Inflammatory macrophage (primary cell): ENCODE measurements at places on chromosomes 1 and 21.
A peak's percentile ranks its signal among the peaks of the same experiment; 100 is the strongest.

DNA sequence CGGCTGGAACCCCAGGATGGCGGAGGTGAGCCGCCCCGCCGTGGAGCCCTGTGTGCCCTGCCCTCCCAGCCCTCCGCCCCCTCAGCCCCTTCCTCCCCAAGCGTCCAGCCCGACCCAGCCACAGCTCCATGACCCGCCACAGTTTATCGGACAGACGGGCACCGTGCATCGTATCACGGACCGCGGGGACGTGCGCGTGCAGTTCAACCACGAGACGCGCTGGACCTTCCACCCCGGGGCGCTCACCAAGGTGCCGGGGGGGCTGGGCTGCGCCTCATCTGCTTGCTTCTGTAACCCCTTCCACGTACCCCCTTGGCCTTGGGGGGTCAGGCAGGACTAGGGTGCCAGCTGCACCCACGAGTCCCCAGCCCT, 6.6 kb upstream of the MMP23B start:
- DNase-seq: no peak

DNA sequence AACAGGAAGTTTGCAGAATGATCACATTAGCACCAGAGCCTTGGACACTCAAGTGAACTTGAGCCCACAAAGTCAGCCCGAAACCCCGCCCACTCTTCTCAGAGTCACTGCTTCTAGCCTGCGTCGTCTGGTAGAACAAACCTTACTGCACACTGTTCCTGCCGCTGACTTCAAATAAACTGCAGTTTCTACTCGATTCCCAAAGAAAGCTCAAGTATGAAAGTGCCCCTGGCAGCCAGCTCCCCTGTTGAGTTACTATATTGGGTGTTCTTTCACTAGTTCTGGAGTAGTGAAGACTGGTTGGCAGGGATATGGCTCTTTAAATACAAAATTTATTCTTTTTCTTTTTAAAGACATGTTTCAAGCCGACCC, 164.7 kb downstream of the GALNT2 start:
- DNase-seq: peak; percentile 58

- peak; percentile 8 for DNase-seq
Measured at GRCh38 chr1:230573658-230574057, 68.6 kb upstream of the COG2 start.

- peak; percentile 81 for DNase-seq
Measured at GRCh38 chr1:16442265-16442664, 1.7 kb downstream of the NECAP2 start.

DNA sequence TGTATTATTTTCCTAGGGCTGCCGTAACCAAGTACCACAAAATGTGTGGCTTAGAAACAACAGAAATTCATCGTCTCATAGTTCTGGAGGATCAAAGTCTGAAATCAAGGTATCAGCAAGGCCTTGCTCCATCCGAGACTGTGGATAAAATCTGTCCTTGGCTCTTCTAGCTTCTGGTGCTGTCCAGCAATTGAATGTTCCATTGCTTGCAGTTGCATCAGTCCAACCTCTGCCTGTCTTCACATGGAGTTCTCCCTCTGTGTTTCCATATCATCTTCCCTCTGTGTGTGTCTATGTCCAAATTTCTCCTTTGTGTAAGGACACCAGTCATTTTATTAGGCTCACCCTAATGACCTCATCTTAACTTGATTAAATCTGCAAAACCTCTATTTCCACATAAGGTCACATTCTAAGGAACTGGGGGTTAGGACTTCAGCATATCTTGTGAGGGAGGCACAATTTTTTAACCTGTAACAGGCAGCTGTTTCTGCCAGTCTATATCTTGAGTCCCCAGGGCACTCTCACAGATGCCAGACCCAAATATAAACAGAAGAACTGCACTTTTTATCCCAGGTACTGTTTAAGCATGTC, 84.2 kb downstream of the ERG start:
- no peak for DNase-seq

DNA sequence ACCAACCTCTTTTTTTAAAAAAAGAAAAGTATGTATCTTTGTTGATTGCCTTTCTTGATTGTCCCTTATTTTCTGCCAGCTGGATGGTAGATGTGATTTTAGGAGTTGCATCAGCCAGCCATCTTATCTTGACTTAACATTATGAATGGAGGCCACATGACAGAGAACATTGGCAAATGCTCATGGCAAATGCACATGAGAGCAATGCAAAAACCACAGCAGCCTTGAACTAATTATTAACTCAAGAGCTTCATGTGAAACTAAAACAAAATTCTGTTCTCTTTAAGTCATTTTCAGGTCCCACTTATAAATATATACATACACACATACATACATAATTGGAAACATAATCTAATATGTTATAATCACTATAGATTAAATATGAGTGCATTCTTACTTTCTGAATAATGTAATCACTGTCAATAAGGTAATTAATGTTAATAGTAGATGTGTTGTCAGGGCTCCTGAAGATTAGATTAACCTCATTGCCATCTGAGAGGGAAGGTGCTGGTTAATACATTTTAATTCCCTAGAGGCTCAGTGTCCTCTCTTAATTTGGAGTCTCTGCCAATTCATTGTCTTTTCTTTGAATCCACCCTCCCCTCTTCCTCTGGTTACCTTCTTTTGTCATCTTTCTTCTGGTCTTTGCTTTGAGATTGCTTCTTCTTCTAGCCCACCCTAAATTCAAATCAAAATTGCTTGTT, 962.2 kb downstream of the ADGRL2 start:
- DNase-seq: no peak

- DNase-seq: peak; percentile 94
Measured at GRCh38 chr1:23533246-23534023, 2.4 kb upstream of the E2F2 start.

GRCh38 chr1:184161071-184161698, 109.7 kb downstream of the TSEN15 start:
- peak; percentile 63 for DNase-seq

- DNase-seq: no peak
Measured at GRCh38 chr1:206491616-206492015, 15.7 kb upstream of the RASSF5 start.

DNA sequence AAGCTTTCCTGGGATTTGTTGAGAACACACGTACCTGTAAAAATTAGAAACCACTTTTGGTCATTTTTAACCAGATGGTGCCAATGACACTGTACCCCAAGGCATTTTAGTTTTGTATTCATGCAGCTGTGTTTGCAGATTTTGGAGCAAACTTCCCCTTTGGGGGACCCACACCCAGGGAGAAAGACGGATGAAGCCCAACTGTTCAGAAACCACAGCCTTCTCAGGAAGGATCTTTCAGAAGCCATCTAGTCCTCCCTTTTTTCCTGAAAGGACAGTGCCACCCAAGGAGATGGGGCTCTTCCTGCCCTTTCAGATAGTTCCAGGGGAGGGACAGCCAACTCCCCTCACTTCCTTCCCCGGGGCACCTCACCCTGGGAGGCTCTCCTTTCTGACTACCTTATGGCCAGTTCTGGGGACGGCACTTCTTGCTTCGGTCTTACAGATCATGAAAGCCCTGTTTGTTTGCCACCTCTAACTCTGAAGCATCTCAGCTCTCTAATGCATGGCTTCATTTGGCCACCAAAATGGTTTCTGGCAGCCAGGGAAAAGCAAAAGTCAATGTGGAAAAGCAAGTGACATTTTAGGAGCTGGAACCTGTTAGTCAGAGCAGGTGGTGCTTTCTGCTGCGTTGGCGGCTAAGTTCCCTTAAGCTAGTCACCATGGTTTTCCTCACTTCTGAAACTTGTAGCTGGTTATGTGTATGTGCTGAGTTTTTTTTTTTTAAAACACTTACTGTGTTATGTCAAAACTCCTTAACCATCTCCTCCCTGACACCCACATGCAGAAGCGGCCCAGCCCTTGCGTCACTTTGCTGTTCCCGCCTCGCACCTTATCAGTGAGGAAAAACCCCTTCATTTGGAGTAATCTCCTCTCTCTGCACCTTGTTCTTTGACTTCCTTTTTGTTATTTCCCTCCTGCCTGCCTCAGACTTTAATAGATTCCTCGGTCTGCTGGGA, 10.1 kb downstream of the TMCC2 start:
- peak; percentile 60 for DNase-seq

GRCh38 chr1:147815503-147815902, 55.1 kb upstream of the GJA5 start:
- DNase-seq: no peak

- no peak for DNase-seq
Measured at GRCh38 chr1:192730198-192730597, 78.6 kb upstream of the RGS2 start.

- DNase-seq: no peak
Measured at GRCh38 chr1:24657781-24658180, 14.7 kb downstream of the SRRM1 start.

DNA sequence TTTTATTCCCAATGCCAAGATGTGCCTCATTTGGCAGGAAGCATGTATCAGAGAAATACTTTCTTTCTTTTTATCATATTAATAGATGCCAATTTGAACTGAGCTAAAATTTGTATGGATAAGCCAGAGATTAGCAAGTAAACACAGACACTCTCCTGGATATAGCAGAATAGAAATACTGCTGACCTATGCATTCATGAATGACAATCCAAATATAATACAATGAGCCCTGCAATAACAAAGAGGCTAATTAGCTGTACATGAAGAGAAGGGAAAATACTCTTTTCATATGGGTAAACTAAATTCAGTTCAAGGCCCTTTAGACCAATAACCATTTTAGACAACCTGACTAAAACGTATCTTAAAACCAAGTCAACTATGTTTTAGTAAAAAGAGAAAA, 388.1 kb upstream of the NR5A2 start:
- DNase-seq: no peak

GRCh38 chr1:36384542-36385409, 948 bp downstream of the STK40 start:
- peak; percentile 14 for DNase-seq

DNA sequence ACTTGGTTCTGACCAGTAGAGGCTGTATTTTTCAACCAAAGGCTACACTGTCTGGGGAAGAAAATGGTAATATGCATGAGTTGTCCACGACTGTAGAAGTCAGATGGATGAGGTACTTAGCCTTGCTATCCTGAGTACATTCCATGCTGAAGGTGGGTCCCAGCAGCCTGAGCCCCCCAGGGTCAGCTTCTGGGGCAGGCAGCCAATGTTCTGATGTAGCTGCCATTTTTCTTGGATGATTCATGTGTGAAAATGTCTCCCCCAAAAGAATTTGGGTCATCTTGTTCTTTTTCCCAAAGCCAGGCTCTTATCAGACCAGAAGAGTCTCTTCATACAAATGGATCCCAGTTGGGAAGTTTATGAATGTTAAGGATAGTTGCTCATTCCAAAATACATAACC, 172.2 kb upstream of the UBE2U start:
- DNase-seq: no peak

- no peak for DNase-seq
Measured at GRCh38 chr21:27759091-27759659, 792.3 kb upstream of the ADAMTS5 start.

DNA sequence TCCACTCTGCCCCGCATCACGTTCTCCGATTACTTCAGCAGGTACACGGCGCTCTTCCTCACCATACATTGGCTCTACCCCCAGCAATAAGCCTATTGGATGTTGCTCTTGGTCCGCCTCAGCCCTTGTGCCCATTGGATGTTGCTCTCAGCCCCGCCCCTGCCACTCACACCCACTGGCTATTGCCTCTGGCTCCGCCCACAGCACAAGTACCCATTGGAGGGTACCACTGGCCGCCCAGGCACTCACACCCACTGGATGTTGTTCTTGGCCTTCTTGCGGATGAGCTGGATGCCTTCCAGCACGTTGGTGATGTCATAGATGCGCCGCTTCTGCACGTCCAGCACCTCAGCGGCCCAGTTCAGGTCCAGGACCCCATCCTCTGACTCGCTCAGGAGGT, 9.4 kb downstream of the E2F2 start:
- DNase-seq: no peak

GRCh38 chr21:42618707-42619102, 34.7 kb upstream of the PDE9A start:
- no peak for DNase-seq

GRCh38 chr1:74641161-74641560, 32.4 kb downstream of the ERICH3 start:
- no peak for DNase-seq

DNA sequence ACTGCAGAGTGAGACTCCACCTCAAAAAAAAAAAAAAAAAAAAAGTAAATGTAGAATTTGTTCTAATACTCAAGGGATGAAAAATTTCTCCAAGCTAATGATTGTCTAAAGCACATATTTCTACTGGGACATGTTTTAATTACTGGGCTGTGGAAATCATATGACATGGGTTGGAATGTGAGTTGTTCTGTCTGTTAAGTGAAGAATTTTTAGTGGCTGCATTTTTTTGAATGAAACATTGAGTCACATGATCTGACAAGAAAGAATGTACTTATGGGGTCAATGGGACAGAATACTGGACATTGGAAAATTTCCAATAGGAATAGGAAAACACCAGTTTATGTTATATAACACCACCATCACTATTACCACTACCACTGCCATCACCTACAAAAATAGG, 123.8 kb upstream of the IVNS1ABP start:
- DNase-seq: no peak

- DNase-seq: no peak
Measured at GRCh38 chr1:93728480-93729131, 47.0 kb upstream of the BCAR3 start.

DNA sequence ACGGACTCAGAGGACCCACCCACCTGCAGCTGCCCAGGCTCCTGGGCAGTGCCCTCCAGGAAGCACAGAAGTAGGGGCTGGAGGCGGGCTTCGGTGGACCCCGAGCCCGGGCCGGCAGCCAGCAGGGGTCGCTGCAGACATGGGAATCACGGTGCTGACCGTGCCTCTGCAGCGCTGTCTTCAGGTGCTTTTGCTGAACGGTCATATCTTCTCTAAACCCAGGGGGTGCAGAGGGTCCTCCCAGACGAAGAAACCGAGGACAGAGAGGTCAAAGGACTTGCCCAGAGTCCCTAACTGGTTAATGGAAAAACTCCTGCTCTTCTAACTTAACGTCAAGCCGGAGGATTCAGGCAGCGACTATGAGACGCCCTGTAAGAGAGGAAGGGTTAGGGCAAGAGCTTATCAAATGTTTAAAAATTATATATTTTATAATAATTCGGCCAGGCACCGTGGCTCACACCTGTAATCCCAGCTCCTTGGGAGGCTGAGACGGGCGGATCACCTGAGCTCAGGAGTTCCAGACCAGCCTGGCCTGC, 21.5 kb upstream of the LEFTY2 start:
- DNase-seq: peak; percentile 16

GRCh38 chr1:224617410-224618355, 1.6 kb downstream of the CNIH3 start:
- DNase-seq: no peak

DNA sequence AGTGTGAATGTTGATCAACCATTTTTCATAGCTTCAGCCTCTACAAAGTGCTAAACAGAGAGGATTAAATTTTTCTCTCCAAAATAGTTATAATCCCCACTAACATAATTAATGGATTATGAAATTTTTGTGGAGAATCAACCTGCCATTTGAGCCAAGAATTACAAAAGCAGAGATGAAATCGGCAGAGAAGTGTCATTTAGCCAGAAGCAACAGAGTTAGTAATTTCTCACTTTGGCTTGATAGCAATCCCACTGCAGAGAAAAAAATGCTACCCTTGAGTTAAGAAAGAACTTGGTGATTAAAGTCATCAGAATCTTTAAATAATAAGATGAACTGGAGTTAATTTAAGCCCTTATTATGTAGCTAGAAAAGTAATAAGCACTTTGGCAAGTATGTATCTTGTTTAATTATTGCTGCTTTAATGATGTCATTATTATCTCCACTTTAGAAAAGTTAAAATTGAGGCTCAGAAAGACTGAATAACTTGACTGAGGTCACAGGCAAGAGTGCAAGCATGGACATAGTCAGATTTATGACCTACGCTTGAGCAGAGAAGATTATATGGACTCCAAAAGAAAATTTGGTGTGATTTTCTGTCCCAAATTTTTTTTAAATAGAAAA, 37.3 kb downstream of the RGS4 start:
- DNase-seq: no peak

GRCh38 chr1:216207154-216207553, 216.1 kb downstream of the USH2A start:
- no peak for DNase-seq
